ENCODE measurements at places on chromosomes 4 and X.

DNA sequence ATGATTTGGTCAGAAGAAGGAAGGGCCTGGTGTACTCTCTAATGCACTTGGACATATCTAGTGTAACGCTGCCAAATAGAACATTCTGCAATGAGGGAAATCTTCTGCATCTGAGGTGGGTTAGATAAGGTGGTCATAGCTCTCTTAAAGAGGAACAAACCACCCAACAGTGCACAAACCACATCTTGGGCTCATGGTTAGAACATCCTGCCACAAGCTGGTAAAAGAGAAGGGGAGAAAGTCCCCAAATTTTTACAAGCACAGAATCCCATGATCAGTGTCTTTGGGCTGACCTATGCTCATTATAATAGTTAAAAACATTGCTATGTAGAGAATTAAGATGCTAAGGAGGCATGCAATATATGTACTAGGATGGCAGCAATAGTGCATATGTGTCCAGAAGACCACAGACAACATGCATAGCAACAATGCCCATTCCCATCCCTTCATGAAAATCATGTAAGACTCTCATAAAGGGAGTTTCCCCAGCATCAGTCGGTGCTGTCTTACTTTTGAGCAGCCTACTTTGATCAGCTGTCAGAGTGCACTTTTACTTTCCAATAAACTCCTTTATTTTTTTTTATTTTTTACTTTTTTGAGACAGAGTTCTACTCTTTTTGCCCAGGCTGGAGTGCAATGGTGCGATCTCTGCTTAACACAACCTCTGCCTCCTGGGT is 99.7 kb upstream of the SLC7A11 start:
- DNase-seq, result no peak

DNA sequence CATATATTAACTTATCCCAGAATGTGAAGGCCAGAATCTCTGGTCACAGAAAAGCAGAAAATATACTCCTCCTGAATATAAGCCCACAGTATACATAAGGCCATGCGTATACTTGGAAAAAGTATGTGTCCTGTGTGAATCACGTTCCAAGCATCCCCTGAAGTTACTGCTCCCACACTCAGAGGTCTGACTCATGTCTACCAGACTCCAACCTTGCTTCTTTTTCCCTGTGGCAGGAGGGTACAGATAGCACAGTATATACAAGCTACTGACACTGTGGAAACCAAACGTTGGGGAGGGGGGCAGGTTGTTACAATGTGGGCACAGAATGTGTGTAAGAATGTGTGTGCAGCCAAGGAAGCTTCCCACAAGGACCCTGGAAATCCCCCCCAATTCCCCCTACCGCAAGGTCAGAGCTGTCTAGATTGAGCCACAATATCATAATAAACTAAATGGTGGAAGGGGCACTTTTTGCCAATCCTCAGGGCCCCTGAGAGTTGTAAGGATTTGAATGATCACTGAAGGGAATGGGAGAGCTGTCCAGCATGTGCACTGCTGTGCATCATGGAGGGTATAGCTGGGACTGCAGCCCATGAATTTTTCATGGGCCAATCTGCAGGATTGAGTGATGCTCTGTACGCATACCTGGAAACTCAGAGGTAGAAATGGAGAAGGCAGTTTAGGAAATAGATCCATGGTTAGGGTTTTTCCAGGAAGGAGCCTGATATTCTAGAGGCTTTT is 7.4 kb upstream of the RELL1 start:
- DNase-seq, result no peak

DNA sequence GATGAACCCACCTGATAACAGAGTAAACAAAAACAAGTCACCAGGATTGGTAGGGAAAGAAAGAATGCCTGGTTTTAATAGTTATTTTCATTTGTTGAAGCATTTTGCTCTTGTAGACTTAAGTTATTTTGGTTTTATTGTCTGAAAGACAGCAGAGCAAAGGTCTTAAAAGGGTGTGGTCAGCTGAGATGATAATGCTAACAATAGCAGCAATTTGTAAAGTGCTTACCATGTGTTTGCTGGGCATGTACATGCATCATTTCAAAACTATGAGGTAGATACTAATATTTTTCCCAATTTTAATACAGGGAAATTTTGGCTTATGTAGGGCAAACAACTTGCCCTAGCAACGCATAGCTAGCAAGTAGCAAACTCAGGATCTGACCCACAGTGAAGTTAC is 46.8 kb upstream of the SLC10A4 start:
- no peak for DNase-seq

GRCh38 chr4:42488114-42488513 is 90.8 kb downstream of the SHISA3 start:
- DNase-seq, result no peak

- no peak for DNase-seq
Observed at GRCh38 chr4:181613200-181613599, 630.0 kb upstream of the TENM3 start.

All from activated CD8-positive, alpha-beta memory T cell treated with anti-CD3 and anti-CD28 coated beads for 1 hour (primary cell).